ENCODE measurements at places on chromosomes 7 and 10. TPM values are rescaled to one million over a fixed set of nuclear protein-coding genes. Genes with fewer than 3 reads are reported as not detected.
A peak's percentile ranks its signal among the peaks of the same experiment; 100 is the strongest.

Gene PDZD7
- not detected for total RNA-seq

Gene BEND7
- 5.8 TPM for total RNA-seq

Gene SKIDA1
- total RNA-seq: not detected

Gene FRMPD2
- not detected for total RNA-seq

DNA sequence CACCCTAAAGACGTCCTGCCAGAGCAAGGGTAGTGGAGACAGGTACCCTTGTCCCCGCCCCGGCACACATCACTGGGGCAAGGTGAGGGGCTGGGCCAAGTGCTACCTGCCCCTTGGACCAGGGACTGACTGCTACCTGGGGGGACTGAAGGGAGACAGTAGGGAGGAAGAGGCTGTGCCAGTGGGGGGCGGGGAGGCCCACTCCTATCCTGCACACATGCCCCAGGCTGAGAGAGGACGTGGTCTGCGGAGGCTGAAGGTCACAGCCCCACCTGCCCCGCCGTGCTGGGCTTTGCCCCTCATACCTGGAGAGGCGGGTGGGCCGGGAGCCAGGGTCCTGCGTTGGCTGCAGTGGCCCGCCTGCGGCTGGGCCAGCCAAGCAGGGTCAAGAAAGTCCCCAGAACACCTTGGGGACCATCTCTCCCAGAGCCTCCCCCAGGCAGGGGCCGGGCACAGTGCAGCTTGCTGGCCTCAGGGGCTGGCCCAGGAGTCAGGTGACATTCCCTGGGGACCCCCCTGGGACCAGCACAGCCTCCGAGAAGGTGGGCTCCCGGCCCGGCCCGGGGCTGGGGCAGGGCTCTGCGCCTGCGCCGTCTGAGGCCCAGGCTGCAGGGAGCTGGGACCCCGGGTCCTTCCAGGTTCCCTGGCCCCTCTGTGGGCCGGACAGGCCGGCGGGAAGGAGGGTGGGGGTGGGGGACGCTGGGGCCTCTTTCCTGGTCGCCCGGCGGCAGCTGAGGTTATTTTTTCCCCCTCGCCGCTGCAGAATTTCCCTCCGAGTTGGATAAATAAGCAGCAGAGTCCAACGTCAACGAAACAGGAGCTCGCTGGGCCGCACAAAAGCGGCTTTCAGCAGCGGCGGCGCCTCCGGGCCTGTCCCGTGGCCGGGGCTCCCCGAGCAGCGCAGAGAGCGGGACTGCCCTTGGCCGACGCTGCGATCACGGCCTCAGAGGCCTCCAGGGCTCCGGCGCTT, 9.8 kb upstream of the FZD9 start:
- peak; percentile 59 for DNase-seq

DNA sequence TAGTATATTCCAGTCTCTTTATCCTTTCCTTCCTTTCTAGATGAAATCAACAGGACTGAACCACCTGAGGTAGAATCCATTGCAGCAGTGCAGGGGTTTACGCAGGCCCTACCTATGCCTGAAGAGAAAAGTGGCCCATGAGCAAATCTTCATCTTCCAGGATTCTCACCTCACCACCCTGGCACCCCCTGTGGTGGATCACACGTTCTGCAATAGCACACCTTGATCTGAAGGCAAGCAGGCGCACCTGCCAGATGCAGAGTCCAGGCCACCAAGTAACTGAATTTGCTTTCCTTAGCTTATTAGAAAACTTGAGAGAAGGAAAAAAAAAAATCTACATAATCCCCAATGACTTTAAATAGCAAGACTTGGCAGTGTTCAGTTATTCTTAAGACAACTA, 121.4 kb downstream of the PIP4K2A start:
- DNase-seq: no peak
